Karpas-422 (cell line): ENCODE measurements at places on chromosomes 12 and 14.

- peak; percentile 87 for DNase-seq
These were observed 27.6 kb downstream of the ETFBKMT start for GRCh38 chr12:31687101-31687527.

GRCh38 chr14:63896278-63896720 is 43.5 kb downstream of the SYNE2 start:
- no peak for DNase-seq

DNA sequence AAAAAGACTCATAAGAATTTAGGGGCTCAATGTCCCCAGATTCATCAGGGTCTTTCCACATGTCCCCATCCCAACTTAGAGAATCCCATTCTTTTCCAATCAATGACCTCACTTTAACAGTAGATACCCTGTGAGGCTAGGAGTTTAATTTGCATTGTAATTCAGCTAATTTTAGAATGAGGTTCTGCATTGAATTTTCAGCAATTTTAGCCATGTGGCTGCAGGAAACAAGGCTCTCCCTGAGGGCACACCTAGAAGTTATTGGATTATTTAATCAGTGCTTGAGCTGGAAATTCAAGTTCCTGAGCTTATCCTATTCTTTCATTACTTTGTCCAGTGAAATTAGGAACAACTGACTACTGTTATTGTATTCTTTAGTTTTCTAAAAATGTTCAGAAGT is 433.8 kb downstream of the ADAMTS20 start:
- no peak for DNase-seq

DNA sequence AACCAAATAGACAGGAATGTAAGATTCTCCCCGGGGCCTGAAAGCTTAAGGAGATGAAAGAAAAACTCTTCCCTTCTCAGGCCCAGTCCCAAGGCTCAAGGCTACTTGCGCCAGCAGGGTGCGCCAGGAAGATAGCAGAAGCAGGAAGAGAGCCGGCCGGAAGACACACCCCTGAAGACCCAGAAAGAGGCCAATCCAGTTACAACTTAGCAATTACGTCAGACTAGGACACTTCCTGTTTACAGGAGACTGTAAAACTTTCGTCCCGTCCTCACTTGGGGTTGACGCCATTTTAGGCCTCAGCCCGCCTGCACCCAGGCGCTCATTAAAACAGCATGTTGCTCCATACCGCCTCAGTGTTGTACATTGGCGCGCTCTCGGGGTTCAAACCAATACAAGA is 9.4 kb downstream of the COX16 start:
- DNase-seq: no peak

DNA sequence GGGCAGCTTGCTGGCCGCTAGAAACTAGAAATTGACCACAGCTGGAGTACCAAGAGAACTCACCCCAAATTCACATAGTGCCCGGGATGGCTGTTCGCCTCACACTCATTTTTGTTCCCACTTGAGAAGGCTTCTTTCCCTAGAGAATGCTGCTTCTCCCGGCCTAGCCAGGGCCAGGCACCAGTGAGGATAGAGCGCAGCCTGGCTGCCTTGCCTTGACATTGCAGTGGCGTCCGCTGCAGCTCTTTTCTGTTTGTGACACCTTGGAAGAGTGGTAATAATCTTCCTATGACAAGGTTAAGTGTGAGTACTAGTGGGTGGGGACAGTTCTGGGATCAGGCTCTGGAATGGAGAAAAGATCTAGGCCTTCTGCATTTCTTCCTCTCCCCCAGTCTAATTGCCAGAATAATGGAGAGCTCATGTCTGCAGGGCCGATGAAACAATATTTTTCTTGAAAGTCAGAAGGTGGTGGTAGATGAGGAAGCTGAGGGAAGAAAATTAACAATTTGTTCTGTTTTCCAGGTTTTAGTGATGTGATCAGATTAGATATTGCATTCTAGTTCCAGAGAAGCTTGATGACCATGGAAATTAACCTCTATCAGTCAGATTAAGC is 3.7 kb downstream of the TMEM253 start:
- DNase-seq: peak; percentile 88

- DNase-seq: no peak
These were observed 158.0 kb upstream of the MGAT4C start for GRCh38 chr12:86414201-86414600.

DNA sequence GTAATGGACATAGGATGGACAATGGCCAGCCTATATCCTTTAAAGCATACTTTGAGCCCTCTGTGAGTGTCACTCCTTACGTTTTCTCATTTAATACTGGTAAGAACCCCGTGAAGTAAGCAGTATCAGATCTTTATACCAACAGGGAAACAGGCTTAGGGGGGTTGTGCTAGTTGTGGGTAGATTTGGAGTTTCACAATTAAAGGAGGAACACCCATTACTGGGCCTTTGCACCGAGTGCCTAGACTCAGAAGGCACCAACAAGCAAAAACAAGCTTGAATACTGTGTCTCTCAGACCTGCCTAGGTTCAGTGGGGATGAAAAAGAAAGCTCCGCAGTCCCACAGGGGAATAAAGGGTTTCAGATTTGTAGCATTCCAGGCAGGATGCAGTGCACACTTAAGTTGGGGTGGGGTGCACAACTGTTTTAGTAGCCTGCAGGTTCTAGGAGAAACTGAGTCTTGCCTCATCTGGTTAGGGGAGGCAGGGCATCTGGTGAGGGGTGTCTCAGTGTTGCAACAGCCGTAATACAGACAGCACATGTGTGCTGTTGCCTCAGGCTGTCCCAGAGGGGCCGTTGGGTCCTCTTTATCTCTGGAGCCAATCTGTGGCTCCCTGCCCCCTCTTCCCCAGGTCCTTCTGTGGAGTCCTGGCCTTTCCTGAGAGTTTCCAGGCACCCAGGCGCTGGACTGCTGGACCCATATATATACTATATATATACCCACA is 51.2 kb downstream of the IRAK3 start:
- DNase-seq: no peak

- no peak for DNase-seq
These were observed 88.3 kb downstream of the OTOGL start for GRCh38 chr12:80187660-80188090.

GRCh38 chr14:94936401-94936892 is 166.5 kb upstream of the GSC start:
- DNase-seq: no peak

GRCh38 chr14:94089479-94089878 is 8.4 kb downstream of the IFI27L1 start:
- DNase-seq: no peak

DNA sequence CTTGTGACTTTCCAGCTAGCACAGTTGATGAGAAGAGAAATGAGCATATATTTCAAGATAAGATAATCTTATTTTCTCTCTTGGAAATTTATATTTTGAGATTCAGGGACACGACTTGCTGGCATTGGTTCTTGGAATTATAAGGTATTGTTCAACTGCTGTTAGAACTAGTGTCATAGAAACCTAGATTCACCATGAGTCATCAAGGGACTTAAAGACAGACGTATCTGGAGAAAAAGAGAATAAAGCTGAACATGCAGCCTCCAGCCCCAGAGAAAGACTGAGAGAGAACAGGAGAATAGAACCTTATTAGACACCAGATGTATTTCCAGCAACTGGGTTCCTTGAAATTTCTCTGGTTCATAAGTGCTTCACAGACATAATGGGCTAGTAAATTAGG is 194.4 kb upstream of the PPFIA2 start:
- DNase-seq: no peak

- no peak for DNase-seq
These were observed 277.7 kb downstream of the TMTC2 start for GRCh38 chr12:82964446-82964845.

DNA sequence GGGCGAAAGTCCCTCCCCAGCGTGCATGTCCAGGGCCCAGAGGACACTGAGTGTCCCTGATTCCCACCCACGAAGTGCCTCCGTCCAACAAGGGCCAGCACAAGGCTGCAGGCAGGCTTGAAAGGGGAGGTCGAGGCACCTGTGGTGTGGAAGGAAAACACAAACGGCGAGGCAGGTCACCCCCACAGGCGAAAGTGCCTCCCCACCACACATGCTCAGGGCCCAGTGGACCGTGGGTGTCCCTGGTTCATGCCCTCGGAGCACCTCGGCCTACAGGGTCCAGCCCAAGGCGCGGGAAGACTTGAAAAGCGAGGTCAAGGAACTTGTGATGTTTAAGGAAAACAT is 370.4 kb downstream of the ALG10 start:
- no peak for DNase-seq

- DNase-seq: no peak
These were observed 37.0 kb downstream of the LIMA1 start for GRCh38 chr12:50246197-50246865.

DNA sequence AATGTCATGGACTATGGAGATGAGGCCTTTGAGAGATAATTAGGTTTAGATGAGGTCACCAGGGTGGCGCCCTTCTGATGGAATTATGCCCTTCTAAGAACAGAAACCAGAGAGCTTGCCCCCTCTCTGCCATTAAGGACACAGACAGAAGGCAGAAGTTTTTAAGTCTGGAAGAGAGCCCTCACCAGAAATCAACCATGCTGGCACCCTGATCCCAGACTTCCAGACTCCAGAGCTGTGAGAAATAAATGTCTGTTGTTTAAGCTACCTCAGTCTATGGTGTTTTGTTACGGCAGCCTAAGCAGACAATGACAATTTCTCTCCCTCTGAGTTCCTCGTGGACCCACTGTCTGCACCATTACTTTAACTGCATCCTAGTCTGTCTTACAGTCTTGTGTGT is 382.0 kb downstream of the GXYLT1 start:
- DNase-seq: no peak

- no peak for DNase-seq
These were observed 310.0 kb upstream of the DDHD1 start for GRCh38 chr14:53462931-53463778.

- no peak for DNase-seq
These were observed 17.7 kb downstream of the ATP2B1 start for GRCh38 chr12:89690925-89691324.

GRCh38 chr14:33045760-33046159 is 107.1 kb downstream of the NPAS3 start:
- DNase-seq: no peak

- DNase-seq: peak; percentile 49
These were observed 3.7 kb downstream of the KMT5A start for GRCh38 chr12:123387508-123388176.

DNA sequence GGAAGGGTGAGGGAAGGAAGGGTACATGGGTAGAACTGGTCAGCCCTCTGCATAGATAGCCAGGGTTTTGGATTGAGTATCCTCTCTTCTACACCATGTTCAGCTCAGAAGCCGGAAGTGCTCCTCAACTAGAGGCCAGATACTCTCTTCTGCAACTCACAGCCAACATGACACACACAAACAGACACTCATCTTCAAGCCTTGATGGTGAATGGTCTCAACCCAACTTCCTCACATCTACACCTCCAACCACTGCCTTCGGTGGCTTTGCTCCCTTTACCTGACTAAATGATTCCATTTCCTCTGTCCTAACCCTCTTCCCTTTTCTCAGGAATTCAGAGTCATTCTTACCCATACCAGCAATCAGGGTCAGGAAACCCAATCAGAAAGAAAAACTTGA is 7.6 kb upstream of the FKBP11 start:
- DNase-seq: no peak

DNA sequence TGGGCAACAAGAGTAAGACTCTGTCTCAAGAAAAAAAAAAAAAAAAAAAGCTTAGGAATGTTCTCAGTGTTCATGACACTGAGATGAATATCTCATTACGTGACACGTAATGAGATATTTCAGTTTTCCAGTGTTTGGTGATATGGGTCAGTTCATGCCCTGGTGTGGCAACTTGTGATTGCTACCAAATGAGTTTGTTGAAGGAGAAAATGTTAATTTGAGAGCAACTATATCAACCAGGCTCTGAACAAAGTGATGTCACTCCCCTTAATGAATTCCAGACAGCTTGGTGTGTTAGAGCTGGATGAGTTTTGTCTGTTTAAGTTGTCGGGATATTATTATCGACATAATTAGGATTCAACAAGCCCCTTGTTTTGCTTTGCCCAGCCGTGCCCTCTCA is 211.7 kb downstream of the DPF3 start:
- no peak for DNase-seq

DNA sequence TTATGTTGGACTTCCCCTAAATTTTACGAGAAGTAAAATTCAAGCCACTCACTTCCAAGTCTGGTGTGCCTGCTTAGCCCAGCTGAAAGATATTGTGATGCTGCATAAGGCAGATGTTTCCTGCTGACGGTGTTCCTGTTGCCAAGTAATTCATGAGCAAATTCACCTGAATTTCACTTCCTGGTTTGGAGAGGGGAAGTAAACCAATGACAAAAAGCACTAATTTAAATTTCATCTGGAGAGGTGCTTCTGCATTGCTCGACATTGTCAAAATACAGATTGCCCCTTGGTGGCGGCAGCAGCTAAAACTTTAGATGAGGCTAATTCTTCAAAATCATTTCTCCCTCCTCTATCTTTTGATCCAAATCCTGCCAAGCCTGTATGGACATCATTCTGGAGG is 281.1 kb downstream of the AACS start:
- peak; percentile 84 for DNase-seq

GRCh38 chr14:93903342-93904184 is 23.6 kb upstream of the FAM181A start:
- peak; percentile 74 for DNase-seq

DNA sequence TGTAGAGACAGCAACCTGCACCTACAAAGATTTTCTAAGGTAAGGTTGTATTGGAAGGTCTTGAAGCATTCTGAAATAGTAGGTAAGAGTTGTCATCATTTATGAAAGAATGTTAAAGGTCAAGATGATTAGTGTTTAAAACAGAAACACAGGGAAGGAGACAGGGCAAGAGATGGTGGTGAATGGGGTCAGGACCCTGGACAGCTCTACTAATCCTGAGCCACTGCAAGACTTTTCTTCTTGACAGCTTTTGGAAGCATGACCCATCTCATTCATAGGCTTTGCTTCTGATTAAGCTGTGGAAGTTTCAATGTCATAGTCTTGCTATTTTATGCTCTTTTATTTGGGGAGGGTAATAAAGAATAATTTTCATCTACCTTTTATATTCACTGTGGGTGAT is 75.5 kb upstream of the CAND1 start:
- peak; percentile 71 for DNase-seq

- no peak for DNase-seq
These were observed 120.4 kb upstream of the KRR1 start for GRCh38 chr12:75631831-75632230.

DNA sequence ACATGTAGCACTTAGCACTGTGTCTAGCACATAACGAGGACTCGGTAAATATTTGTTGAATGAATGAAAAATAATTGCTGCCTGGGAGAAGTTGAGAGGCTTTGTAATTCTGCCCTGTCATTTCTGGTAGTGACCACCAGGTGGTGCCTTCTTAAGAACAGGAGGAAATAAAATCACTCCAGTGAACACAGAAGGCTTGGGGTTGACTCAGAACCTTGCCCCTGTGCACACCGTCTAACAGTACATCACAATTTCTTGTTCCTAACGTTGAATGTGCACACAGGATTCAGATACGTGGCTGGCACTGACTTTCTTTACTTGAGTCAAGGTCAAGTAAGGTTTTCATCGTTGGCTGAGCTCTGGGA is 91.8 kb downstream of the RGS6 start:
- peak; percentile 86 for DNase-seq

DNA sequence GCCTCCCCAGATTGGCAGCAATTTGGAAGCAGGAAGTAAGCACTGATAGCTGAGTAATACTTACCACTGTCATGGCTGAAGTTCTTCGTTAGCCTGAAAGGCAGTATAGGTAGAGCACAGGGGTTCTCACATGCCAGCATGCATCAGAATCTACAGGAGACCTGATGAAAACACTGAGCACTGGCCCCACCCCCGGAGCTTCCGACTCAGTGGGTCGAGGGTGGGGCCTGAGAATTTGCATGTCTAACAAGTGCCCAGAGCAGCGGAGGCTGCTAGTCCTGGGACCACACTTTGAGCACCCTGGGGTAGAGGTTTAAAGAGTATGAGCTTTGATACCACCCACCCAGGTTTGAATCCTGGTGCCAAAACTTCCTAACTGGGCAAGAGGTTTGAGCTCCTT is 89.6 kb downstream of the FBXW8 start:
- DNase-seq: peak; percentile 83
